NCI-H2029 (cell line): ENCODE measurements at places on chromosomes 3 and 15.

DNA sequence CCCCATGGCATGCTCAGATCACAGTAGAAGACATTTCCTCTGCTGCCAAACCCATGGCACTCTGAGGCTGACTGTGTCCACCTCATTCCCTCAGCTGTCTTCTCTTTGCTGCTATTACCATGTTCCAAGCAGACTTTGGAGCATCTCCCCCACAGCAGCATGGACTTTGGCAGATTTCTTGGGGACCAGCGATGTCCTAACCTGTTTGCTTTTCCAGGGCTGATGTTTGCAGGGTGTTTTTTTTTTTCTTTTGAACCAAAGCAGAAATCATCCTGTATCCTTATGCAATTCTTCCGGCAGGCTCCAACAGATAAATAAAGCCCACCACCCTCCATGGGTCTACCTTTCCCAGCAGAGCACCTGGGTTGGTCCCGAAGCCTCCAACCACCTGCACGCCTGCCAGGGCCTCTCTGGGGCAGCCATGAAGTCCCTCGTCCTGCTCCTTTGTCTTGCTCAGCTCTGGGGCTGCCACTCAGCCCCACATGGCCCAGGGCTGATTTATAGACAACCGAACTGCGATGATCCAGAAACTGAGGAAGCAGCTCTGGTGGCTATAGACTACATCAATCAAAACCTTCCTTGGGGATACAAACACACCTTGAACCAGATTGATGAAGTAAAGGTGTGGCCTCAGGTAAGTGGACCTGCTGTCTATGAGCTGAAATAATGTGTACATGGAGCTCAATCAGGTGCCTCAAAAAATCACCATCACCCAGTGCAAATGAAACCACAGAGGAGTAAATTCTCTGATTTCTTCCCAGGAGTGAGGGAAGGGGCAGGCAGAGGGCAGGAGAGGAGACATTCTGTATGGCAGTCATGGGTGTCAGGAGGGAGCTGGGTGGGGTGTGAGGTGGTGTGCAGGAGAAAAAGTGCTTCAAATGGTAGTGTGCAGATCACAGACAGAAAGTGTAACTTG lies at the start of gene AHSG:
AHSG (plus strand) TSS at position 340 of the 916 bp plus-strand sequence; CDS start at position 422, 82 bp downstream.
- no peak for DNase-seq

DNA sequence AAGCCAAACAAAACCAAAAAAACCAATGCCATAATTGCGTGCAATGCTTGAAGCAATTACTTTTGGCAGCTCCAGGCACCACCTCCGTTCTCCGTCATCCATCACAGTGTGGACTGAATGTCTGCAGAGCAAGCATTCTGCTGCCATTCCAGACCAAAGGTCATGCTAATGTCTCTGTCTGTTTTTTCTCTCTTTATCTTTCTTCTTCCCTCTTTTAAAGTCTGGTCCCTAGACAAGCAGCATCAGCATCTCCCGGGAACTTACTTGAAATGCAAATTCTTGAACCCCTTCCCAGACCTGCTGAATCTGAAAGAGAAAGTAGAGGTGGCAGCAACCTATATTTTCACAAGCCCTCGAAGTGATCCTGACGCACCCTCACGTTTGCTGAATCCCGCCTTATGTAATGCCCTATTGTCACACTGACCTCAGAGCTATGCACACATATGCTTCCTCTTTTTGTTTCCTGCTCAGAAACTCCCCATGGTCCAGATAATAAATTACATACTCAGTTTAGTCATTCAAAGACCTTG lies 297.3 kb upstream of the PROK2 start:
- DNase-seq, result no peak

- no peak for DNase-seq
Measured at GRCh38 chr15:90340345-90340744, 11.7 kb upstream of the ZNF774 start.

DNA sequence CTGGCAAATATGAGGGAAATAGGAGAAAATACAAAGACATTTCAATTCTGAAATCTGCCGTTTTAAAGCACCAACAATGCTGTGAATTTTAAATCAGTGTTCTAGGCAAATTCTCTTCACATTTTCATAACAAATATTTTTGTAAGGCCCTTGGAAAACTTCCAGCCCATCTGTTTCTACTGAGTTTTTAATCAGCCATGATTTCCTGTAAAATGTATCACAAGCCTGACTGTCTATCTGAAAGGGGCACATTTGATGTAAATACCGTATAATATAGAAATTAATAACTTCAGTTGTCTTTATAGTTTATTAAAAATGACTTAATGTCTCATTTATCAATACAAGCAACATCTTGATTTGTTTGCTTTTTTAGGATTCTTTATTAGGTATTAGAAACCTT lies 454.7 kb downstream of the PYDC2 start:
- DNase-seq, result no peak

GRCh38 chr3:57512166-57512565 lies 32.0 kb downstream of the DNAH12 start:
- no peak for DNase-seq

DNA sequence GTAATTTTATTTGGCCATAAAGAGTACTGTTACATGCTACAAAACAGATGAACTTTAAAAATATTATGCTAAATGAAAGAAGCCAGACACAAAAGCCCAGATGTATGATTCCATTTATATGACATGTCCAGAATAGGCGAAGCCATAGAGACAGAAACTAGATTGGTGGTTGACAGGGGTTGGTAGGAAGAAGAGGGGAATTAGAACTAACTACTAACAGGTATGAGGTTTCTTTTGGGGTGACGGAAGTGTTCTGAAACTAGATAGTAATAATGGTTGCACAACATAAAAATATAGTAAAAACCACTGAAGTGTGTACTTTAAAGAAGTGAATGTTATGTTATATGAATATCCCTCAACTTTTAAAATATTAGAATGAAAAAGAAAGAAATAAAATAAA lies 66.1 kb downstream of the GBE1 start:
- no peak for DNase-seq

DNA sequence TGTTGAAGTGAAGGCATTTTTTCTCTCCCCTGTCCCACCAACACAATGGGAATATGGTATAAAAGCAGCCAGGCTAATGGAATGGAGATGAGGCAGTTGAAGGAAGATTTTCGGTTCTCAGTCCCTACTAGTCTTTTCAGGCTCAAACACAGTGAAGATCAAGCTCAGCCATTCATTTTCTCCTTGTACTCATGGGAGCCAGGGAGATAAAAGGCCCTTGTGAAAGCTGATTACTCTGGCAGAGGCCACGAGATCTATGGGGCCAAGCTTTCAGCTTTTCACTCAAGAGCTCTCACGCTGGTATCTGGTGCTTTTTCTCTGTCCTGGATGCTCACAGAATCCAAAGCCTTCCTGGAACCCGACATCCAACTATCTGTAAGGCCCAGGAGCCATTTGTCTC lies 14.5 kb upstream of the FAN1 start:
- DNase-seq, result no peak

GRCh38 chr15:39501366-39502081 lies 79.4 kb upstream of the THBS1 start:
- DNase-seq, result no peak

DNA sequence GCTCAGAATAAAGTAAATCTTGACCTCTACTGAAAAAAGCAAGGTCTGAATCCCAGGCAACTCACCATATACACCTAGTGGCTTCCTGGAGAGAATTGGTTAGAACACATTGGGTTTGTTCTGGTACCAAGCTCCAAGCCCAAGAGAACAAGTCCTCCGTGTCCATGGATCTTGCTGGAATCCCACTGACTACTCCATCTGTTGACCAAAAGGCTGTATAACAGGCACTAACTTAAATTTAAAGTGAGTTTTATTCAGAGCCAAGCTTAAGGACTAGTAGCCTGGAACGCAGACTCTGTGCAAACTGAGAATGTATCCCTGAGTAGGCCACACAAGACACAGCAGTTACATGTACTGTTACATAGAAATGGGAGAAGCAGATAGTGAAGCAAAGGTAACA lies 342.1 kb upstream of the LRRC3B start:
- no peak for DNase-seq

- DNase-seq, result no peak
Measured at GRCh38 chr3:169152319-169152718, 511.2 kb downstream of the MECOM start.

- no peak for DNase-seq
Measured at GRCh38 chr3:46882377-46883053, 5.0 kb downstream of the PTH1R start.

GRCh38 chr3:188937389-188937788 lies 234.4 kb upstream of the TPRG1 start:
- no peak for DNase-seq

- no peak for DNase-seq
Measured at GRCh38 chr15:87034886-87035285, 955.2 kb downstream of the AGBL1 start.

GRCh38 chr3:144544871-144545270 lies 573.2 kb downstream of the DIPK2A start:
- no peak for DNase-seq
